Midbrain (tissue), 1 donor: ENCODE measurements at places on chromosomes 6 and 20.

DNA sequence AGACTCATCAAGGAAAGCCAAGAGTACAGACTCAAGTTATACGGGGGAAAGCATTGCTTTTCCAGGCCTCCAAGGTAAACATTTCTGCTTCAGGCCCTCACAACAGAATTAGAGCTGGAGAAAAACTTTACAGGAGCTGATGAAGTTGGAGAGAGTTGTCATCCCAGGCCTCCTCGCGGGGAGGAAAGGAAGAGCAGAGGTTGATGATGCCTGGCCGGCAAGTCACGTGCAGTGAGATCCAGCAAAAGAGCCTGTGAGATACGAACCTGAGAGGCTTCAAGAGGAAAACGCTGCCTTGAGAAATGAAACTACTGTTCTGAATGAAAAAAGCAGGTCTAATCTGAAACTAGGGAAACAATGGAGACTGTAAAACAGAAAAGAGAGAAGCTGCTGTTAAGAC is 122.9 kb downstream of the FAM120B start:
- no peak for DNase-seq

GRCh38 chr6:128057541-128057940 is 156.7 kb upstream of the THEMIS start:
- no peak for DNase-seq

GRCh38 chr6:157999168-158000051 is 17.7 kb downstream of the SYNJ2 start:
- DNase-seq: peak; percentile 85

DNA sequence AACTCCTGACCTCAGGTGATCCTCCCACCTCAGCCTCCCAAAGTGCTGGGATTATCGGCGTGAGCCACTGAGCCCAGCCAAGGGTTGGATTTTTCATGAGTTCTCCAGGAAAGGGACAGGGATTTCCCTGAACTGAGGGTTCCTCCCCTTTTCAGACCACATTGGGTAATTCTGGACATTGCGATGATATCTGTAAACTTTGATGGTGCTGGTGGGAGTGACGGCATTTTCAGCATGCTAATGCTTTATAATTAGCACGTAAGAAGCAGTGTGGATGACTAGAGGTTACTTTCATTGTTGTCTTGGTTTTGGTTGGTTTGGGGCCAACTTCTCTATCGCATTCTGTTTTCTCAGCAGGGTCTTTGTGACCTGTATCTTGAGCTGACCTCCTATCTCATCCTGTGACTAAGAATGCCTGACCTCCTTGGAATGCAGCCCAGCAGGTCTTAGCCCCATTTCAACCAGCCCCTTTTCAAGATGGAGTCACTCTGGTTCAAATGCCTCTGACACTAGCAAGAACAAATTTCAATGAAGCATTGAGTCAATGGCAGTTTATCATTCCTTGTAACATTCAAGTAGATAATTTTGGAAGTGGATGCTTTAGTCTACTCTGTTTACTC is 156.5 kb downstream of the TTLL2 start:
- DNase-seq: no peak

DNA sequence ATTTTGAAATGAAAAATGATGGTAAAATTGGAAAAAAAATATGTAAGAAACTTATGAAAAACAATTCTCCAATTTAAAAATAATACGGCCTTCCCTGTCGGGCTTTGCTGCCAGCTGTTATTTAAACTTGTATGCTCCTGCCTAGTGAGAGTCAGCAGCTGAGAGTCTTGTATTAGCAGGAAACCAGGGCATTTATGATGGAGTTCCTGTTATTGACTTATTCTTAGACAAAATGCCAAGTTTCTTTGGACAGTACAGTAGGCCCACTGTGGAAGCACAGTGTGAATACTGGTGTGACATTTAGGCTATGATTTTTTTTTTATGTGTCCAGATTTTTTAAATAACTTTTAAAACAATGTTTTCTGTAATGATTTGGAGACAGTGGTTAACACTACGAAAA is 42.1 kb downstream of the GMDS start:
- DNase-seq: no peak

DNA sequence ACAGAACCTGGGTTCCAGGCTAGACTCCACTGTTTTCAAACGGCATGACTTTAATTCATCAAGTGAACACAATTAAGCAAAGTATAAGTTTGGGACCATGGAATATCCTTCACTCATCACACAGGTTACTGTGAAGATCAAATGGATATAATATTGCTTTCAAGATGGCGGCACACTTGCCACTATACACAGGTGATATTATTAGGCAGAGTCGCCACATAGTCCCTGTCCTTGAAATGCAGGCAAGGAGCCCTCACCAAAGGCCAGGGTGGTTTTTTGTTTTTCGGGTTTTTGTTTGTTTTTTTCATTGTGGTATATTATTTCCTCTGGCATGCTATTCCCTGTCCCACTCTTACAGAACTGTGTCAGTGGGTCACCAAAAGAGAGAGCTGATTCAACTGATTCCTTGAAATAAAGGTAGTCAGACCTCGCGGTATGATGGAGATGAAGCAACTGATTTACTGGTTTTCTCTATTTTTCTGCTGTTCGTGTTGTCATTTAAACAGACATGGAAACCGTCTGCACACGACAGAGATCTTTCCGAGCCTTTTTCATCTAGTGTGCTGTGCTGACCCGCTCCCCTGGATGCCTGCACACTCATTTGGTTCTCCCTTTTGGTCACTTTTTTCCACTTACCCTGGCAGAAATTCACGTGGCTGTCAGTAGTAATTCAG is 29.7 kb downstream of the MYB start:
- DNase-seq: no peak

DNA sequence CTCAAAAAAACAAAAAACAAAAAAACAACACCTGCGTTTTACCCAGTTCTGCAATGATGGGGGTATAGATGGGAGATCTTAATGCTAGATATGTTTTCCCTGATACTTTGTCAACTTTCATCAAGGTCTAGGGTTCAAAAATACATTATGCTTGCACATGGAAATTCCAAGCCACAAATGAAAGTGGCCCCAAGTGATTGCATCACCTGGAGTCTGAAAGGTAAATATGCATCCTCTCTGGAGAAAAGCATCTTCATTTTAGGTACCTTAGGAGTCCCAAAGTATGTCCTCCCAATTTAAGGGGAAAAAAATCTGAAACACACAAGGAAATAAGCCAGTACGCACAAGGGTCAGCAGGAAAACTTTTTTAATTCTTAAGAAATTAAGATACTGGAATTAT is 12.6 kb upstream of the ZC3H12D start:
- no peak for DNase-seq
